Activated CD8-positive, alpha-beta memory T cell treated with anti-CD3 and anti-CD28 coated beads for 1 hour (primary cell): ENCODE measurements at places on chromosomes 13 and 19.

DNA sequence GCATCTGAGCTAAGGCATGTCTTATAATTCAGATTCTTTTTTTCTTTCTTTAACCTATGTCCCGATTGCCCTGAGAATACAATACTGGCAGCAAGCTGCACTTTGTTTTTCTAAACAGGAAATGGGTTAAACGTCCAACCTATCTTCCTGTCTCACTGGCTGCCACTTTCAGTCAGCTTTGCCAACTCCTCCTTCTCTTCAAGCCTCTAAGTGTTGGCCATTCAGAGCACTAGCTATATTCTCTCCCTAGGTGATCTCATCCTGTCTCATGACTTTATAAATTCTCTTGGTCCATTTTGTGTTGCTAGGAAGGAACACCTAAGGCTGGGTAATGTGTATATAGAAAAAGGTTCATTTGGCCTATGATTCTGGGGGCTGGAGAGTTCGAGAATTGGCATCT is 109.5 kb upstream of the TSC22D1 start:
- DNase-seq = no peak

DNA sequence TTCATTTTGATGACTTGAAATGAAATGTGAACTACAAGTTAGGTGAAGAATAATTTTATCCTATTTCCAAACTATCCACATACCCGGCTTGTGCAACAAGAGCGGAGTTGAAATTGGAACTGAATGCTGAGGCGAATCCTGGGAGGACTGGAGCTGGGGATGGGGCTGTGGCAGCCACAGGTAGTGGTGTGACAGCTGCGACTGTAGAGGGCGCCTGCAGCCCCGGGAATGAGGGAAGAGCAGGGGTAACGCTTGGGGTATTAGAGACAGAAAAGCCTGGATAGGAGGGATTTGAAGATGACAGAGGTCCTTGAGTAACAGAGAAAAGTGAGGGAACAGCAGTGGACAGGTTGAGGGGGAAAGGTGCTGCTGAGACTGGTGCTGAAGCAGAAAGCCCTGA is 22.0 kb upstream of the STOML3 start:
- DNase-seq = no peak

DNA sequence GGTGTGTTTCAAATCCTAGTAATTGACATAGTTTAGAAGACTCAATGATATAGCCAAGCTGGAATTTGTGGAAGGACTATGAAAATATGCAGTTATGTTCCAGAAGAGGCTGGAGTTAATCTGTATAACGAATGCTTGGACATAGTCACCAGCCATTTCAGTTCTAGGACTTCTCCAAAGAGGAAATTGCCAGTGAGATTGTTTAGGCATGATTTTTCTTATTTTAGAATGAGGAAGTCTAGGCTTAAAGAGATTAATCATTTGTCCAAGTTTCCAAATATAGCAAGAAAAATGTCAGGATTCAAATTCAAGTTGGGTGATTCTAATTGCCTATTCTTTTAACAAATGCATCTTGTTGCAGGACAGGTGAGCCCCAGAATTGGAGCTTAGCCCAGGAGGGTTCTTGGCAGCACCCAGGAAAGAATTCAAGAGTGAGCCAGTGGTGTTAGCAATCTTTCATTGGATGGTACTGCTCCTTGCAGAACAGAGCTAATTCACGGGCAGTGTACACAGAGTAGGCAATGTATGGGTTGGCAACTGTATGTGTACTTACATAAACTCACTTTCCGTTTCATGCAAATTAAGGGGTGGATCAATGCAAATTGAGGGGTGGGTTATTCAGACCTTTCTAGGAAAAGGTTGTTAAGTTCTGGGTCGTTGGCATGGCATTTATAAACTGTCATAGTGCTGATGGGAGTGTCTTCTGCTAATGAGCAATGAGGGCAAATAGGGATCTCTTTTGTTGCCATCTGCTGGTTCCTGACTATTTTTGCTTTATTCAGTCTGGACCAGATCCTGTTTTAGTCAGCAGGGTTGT is 763.1 kb upstream of the SLITRK1 start:
- DNase-seq = no peak

GRCh38 chr13:46605825-46606554 is 53.0 kb downstream of the LRCH1 start:
- no peak for DNase-seq

DNA sequence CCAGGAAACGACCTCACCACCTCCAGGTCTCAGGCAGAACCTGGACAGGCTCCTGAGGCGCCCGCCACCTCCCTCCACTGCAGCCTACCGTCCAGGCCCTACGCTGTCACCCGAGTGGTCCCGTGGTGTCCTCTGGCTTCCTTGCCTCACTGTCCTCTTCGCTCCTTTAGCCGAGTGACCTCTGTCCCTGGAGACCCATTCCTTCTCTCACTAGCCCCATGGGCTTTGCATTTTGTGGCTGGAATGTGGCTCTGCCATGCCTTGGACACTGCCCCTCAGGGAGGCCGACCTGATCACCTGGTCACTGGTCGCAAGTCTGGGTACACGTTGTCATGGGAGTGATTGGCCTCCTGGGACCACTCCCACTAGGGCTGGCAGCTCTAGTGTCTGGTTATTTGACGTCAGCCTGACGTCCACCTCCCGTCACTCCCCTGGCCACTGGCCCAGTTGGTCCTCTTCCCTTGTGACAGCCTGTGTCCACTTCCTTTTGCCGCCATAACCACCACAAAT is 17.9 kb downstream of the SLC25A42 start:
- DNase-seq = no peak

- DNase-seq = no peak
These were observed 230.2 kb upstream of the MAB21L1 start for GRCh38 chr13:35706721-35707120.

DNA sequence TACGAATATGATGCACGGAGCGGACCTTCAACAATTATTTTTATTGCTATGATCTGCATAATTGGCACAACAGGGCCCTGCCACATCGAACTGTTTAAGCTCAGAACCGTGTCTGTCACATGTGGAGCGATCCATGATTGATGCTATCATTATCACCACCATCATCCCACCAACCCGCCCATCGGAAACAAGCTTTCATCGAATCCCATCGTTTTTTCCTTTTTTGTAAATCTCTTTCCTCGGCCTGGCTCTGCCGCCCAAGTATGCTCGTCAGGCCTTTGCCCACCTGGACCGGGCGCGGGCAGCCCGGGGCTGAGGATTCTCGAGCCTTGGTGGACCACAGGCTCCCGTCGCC is 533 bp upstream of the DCAF15 start:
- DNase-seq = no peak

DNA sequence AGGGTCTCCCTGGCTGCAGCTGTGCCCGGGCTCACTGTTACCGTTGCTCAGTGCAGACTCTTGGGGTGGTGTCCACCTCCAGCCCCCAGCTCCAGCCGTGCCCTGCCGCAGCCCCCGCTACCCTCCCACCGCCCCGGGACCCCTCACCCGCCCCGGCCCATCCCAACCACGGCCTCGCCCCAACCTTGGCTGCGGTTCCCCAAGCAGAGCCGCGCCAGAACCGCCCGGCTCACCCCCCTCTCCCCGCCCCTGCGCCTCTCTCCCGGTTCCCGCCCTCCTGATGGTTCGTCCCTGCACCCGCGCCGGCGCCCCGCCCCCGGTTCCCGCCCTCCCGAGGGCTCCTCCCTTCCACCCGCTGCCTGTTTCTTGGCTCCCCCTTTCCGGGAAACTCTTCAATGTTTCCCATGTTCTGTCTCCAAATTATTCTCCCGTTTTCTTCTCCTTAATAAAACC is 40.3 kb downstream of the ANKRD10 start:
- DNase-seq = no peak

DNA sequence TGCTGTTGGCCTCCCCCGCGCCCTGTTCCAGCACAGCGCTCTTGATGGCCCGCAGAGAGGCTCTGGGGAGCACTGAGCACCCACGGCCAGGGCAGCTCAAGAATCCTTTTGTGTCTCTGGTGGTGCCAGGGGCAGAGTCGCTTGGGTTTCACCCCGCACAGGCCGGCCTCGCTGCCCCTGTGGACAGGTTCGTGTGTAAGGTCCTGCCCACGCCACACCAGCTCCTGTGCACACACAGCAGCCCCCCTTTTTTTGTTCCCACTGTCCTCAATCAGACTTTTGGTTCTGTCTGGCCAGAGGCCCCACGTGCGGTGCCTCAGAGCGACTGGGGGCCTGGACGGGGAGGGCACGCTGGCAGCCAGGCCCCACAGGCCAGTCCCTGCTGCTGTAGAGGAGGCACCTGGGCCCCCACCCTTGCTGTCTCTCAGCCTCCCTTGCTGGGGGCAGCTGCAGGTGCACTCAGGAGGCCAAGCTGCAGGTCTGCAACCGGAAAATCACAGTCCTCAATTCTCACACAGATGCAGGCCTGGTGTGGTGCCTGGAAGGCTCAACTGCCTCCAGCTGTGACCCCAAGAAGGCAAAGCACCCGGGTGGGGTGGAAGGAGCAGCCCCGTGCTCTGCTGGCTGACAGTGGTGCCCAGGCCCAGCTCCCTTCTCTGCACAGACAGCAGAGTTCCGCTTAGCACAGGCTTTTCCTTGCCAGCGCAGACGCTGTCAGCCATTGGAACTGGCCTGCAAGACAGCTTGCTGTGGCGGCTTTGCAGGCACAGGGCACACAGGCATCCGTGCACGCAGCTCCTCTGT is 12.6 kb upstream of the F7 start:
- DNase-seq = no peak

- DNase-seq = no peak
These were observed 2.4 kb downstream of the LENG8 start for GRCh38 chr19:54451331-54451871.

- no peak for DNase-seq
These were observed 9.4 kb downstream of the LTBP4 start for GRCh38 chr19:40610396-40611064.

GRCh38 chr13:108115738-108116137 is 99.6 kb downstream of the LIG4 start:
- no peak for DNase-seq

GRCh38 chr19:29568036-29569025 is 37.8 kb upstream of the POP4 start:
- DNase-seq = no peak

GRCh38 chr13:67238277-67238859 is 8.2 kb upstream of the PCDH9 start:
- DNase-seq = no peak
